ENCODE measurements at places on chromosomes 5 and 9.
A peak's percentile ranks its signal among the peaks of the same experiment; 100 is the strongest.

GRCh38 chr9:83628540-83628939 lies 5.6 kb downstream of the IDNK start:
- DNase-seq: no peak

DNA sequence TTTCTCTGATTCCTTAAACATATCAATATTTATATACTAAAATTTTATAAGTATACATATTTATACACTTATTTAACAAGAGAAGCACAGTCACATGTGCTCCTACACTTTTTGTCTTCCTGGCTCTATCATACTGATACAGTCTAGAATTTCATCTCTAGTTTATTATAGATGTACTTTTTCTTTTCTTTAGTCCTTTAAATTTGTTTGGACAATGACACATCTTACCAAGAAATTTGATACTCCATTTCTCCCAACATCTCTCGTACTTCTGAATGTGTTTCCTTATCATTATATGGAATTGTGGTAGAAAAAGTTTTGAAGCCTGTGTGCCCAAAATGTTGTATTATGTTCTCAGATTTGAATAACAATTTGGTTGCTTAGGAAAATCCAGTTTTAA lies 104.6 kb downstream of the DMRT2 start:
- DNase-seq: no peak

DNA sequence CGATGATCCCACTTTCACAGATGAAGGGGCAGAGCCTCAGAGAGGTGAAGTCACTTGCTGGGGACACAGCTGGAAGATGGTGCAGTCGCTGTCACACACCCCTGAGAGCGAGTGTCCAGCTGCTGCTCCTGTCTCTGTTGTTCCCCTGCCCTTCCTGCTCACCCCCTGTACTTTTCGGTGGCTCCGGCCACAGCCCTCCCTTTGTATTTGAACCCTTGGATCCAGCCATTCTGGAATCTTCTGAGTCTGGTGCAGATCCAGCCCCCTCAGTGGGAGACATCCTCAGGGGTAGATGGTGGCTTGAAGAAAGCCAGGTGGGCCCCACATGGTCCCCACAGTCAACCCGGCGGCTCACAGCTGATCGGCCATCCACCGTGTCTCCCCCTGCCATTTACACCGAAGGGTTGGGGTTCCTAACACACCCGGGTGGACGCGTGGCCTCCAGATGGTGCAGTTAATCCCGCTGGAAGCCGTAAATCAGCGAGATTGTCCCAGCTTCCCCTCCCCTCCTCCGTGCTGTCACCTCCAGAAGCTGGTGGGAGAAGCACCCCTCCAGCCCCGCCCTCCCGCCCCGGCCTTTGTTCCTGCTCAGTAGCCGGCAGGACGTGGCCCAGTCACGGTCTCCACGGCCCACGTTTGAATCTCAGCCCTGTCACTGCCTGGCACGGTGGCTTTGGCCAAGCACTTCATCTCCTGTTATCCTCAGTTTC lies 204.8 kb downstream of the C9orf50 start:
- DNase-seq: no peak

GRCh38 chr9:81375187-81376100 lies 313.9 kb downstream of the TLE1 start:
- DNase-seq: peak; percentile 43

- DNase-seq: no peak
These were observed 1094.9 kb upstream of the C9orf72 start for GRCh38 chr9:28668158-28668557.

GRCh38 chr9:76405340-76405739 lies 11.1 kb upstream of the RFK start:
- no peak for DNase-seq

- DNase-seq: peak; percentile 74
These were observed 13.3 kb downstream of the CAPSL start for GRCh38 chr5:35924950-35925722.

DNA sequence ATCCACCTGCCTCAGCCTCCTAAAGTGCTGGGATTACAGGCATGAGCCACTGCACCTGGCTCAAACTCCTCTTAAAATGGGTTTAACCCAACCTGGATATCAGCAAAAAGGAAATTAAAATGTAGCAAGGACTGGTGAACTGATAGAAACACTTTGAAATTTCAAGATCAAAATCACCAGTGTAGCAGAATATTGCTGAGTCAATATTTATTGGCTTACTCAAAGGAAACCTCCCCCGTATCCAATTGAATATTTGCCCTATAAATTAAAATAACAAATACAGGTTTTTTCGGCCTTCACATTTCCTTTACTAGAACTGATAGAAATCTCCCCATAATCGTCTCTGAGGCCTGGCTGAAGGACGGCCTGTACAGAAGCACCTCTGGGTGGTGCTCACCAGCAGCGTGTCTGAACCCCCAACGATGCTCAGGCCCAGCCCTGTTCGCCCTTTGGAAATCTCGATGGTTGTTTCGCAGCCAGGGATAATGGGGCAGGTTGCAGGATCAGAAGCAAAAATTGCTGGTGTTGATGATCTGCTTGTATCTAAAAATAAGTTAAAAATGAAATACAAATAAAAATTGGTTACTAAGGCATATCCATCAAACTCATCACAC lies 156.6 kb downstream of the MPDZ start:
- no peak for DNase-seq

GRCh38 chr9:124291801-124292396 lies 34.1 kb downstream of the NEK6 start:
- no peak for DNase-seq

- peak; percentile 67 for DNase-seq
These were observed at the start of gene PCDHA4 for GRCh38 chr5:140806834-140807775. Gene PCDHA4 (plus strand): TSS chr5:140807068.

DNA sequence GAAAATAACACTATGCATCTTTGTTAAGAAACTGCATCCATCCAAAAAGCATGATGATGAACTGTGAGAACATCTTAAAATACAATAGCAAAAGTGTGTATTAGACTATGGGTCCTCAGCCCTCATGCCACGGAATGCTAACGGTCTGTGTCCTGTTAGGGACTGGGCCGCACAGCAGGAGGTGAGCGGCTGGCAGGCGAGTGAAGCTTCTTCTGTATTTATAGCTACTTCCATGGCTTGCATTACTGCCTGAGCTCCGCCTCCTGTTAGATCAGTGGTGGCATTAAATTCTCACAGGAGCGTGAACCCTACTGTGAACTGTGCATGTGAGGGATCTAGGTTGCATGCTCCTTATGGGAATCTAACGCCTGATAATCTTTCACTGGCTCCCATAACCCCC lies 129.8 kb downstream of the NXNL2 start:
- no peak for DNase-seq

GRCh38 chr5:13785781-13786415 lies 158.6 kb downstream of the DNAH5 start:
- no peak for DNase-seq

- peak; percentile 59 for DNase-seq
These were observed at the start of gene GPX3 for GRCh38 chr5:151020304-151021110. Gene GPX3 (plus strand): TSS chr5:151020591. CDS start chr5:151020655, 64 bp downstream.

DNA sequence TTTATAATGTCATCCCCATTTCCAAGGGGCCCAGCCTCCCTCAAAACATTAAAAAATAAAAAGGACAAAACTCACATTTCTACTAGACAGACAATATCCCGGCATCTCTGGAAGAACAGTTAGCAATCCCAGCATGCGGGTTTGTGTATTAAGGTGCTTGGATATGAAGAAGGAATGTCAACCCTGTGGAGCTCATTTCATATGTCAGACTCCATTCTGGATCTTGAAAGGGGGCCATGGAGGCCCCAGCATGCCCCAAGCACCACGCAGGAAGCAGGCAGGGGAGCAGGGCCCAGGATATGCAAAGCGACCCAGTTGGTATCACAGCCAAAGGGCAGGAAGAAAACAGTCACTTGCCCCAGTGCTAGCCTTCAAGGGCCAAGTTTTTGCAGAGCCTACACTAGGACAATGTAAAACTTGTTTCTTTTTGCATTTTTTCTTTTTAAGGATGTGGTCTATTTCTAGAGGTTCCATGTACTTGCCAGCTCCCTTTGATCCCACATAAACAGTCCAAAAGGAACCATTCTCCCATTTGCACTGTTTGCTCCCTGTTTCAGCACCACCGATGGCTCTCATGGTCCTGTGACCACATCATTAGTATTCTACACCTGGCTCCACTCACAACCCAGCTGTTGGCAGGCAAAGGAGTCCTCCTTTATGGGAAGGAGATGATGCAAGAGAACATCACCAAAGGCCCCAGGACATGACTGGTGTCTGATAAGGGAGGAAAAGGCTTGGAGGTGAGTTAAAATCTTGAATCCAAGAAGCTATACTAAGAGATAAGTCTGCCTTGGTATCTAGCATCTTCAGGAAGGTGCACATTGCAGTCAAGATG lies 58.3 kb downstream of the FGF1 start:
- DNase-seq: no peak

- peak; percentile 1 for DNase-seq
These were observed 41.3 kb upstream of the PAM start for GRCh38 chr5:102713682-102714231.

DNA sequence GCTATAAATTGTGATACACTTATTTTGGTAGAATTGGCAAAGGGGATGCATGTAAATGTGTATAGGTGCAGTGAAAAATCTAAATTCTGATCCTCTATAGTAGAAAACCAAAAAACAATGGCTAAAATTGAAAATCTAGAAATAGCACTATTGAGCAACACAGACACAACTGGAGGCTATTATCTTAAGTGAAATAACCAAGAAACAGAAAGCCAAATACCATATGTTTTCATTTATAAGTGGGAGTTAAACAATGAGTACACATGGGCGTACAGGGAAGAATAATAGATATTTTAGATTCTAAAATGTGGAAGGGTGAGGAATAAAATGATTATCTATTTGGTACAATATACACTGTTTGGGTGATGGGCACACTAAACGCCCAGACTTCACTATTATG lies 183.2 kb upstream of the TUSC1 start:
- DNase-seq: peak; percentile 0

DNA sequence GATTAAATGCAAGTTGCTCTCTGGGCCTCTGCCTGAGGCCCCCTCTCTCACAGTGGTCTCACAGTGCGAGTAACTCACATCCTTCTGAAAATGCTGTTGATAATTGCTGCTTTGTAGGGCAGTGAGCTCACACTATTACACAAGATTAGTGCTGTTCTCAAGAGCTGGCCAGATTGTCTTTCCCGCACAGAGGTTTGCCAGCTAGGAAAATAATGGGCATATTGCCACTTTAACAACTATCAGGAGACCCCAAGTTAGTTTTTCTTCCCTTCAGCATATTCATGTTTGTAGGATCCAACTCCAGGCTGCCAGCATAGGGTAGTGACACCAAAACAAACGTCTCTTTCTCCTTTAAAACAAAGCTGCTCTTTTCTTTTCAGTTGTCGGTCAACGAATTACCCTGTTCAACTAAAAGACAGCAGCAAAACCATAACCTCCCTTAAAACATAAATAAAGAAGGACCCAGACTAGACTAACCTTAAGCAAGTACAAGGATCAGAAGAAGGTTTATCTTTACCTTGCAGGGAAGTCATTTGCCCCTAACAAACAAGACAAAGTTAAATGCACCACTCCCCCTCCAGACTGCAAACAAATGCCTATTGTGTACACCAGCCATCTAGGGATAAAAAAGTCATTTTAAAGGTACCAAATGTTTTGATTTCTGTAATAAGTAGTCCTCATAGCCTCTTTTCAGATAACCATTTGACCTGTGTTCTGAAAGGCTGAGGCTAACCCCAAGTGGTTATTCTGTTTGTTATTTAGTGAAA lies 91.4 kb downstream of the VCAN start:
- DNase-seq: peak; percentile 79

GRCh38 chr5:55749387-55749786 lies 11.5 kb downstream of the DDX4 start:
- DNase-seq: no peak

GRCh38 chr9:12774861-12775678 lies at the start of gene LURAP1L:
Gene LURAP1L (plus strand): TSS chr9:12775020. CDS start chr9:12775716, 696 bp downstream.
- peak; percentile 65 for DNase-seq

GRCh38 chr9:73114958-73115357 lies 36.7 kb upstream of the ANXA1 start:
- no peak for DNase-seq

DNA sequence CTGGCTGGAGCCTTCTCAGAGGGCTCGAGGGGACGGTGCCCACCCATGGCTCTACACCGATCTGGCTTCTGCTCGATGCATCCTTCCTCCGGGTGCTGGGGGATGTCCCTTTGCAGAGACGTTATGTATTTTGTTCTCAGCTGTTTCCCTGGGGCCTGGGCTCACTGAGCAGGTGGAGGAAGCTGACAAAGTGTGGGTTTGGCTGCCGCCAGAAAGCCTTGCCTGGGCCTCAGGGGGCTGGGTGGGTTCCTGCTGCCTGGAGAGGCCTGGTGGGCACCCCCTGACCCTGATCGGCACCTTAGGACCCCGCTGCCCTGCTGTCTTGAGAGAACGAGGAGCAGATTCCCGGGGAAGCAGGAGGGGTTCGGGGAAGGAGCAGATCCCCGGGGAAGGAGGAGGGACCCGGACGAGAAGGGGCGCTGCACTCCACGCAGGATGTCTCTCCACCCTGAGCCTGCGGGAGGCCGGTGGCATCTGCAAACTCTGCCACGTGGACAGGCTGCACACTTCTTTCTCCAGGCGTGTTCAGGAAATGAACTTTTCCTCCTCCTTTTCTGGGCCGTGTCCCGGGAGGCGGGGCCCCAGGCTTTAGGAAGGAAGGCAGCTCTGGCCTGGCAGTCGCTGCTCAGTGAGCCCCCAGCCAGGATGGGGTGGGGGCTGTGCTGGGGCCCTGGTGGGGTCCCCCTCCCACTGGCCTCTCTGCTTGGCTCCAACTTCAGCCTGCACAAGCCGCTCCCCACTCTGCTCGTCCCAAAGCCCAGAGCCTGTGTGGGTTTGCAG lies 148.9 kb downstream of the RXRA start:
- no peak for DNase-seq

DNA sequence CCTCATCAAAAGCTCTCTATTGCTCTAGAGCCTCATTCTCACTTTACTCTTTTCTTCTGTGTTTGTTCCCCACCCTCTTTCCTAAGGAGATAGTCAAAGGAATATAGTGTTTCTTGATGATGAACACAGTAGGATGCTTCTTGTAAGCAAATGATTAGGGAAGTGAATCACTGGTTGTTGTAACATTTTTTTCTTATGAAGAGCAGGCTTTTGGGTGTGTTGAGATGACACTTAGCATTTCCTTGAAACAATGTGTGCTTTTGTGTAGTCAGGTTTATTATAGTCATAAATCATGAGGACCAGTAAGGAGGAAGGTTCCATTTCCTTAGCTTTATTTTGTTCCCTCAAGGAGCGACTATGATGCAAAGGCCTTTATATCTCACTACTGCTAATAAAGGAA lies 1991.3 kb upstream of the C9orf72 start:
- DNase-seq: no peak

DNA sequence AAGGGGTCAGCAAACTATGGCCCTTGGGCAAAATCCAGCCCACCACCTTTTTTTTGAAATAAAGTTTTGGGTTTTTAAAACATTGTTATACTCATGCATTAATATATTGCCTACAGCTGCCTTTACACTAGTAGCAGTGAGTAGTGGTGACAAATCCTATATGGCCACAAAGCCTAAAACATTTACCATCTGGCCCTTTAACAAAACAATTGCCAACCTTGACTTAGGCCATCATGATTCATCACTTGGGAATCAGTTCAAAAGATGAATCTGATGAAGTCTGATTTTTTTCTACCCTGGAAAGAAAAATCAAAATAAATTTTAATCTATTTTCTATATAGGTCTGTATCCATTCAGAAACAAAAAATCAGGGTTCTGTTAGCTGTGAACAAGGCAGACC lies 484.9 kb downstream of the BNC2 start:
- no peak for DNase-seq
